ENCODE measurements at places on chromosomes 1 and 21. TPM values are rescaled to one million over a fixed set of nuclear protein-coding genes. Genes with fewer than 3 reads are reported as not detected.

DNA sequence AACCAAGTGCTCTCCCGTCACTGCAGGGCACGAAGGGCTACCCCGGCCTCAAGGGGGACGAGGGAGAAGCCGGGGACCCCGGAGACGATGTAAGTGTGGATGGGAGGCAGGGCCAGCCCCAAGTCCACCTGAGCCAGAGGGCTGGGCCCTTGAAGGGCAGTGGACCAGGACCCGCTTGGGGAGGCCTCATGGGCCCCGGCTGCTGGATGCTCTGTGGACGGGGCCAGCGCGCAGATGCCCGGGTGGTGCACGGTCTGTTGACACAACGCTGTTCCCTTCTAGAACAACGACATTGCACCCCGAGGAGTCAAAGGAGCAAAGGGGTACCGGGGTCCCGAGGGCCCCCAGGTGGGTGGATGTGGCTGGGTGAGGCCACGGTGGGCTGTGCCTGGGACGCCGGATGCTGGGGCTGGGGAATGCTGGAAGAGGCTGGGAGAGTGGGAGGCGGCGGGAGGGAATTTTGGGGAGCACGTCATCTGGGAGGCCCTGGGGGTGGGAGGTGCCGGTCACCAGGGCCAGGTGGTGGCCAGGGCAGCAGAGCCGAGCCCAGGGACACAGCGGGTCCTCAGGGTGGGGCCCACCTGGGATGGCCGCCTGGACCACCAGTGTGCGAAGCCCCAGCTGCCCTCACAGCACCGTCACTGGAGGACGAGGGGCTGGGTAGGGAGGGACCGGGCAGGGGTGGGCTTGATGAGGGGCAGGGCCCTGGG lies 17.5 kb downstream of the COL6A1 start:
- peak; percentile 0 for DNase-seq

The LRRC3 gene
- 3.8 TPM for total RNA-seq

DNA sequence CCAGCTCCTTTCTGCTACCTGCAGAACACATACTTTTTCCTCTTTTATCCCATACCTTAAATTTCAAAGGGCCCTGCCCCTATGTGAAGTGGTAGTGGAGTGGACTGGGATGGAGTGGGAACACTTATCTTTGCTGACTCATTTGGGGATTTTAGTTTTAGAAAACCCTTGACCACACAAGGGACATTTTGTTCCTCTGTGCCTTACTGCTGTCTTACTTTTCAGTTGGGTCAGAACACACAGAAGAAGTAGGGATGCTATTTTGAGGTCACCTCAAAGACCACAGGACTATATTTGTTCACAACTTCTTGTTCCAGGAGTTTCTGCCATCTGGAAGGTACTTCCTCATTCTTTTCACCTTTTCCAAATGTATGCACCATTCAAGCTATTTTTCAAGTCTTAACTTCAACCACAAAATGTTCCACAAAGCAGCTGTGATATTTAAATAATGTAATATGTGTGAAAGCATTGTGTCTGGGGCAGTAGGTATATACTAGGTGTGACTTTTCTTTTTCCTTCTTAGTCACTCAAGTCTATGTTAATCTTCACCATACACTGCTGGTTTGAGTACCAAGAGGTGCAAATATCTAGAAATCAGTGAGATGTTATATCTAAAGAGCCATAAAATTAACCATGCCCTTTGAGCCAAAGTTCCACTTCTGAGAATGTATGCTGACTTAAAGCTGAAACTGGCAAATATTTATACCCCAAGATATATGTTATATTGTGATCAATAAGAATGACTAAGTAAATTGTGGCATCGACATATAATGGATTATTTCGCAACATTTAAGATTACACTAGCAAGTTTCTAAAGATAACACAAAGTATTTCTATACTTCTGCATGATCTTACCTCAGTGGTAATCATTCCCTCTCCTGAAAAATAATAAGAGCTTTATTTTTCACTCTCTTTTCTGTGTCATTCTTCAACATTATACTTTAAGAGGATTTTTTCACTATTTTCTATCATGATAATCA lies 308.5 kb downstream of the MRPL39 start:
- DNase-seq, result no peak

DNA sequence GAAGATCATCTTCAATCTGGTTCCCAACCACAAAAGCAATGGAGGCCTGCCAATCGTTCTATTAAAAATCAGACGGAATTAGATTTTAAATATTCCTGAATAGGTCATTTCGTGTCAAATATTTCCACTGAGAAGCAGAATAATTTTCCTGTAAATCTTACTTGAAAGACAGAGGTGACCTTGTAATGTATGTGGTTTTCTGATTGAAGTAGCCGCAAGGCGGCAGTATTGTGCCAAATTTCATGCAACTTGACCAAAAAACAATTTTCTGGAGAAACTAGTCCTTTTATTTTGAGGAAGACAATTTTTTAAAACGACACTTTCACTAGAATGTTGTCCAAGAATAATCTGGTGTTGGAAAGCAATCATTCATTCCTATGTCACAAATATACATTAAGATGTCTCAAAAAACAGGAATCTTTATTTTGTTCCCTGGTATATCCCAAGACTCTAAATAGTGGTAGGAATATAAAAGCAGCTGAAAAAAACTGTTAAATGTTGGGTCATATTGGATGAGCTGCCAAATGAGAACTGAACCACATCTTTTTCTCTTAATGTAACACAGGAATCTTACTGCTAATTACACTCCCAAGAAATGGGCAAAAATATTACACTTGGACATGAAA lies 33.6 kb downstream of the SPAG17 start:
- peak; percentile 33 for DNase-seq

DNA sequence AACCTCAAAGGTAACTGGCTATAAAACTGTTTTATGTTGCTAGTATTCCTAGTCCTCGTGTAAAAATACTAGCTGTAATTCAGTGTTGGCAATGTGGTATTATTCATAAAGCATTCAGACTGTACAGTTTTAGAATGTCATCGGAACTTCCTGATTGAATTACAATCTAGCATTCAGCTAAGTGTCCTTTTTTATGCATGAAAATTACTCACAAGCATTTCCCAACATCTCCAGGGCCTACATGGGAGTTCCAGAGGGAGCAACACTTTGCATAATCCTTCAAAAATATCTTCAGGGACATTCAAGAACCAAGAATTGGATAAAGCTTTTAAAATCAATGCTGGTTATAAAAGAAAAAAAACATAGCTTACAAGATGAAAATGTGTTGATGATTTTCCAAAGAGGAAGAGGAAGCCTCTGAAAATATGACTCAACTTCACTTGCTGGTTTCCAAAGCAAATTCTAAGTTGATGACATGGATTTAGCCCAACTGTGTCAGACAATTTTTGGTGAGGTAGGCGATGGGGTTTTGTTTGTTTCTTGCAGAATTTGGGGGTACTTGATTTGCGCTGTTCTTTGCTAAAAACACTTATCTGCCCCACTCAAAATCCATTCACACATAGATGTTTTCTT lies 137.8 kb downstream of the SLC44A5 start:
- no peak for DNase-seq

GRCh38 chr21:33865996-33866575 lies 49.5 kb downstream of the ATP5PO start:
- DNase-seq, result no peak

GRCh38 chr1:228420968-228421826 lies 4.5 kb upstream of the TRIM17 start:
- no peak for DNase-seq

GRCh38 chr1:111412839-111413238 lies 14.7 kb downstream of the OVGP1 start:
- no peak for DNase-seq

- no peak for DNase-seq
These were observed 48.5 kb upstream of the IKBKE start for GRCh38 chr1:206421616-206422340.

GRCh38 chr21:15015622-15016471 lies 49.0 kb downstream of the NRIP1 start:
- DNase-seq, result no peak

The CIART gene
- 2.4 TPM for total RNA-seq

- DNase-seq, result no peak
These were observed 117.7 kb downstream of the NRDC start for GRCh38 chr1:51760872-51761271.

GRCh38 chr21:41769521-41769920 lies 2.7 kb upstream of the RIPK4 start:
- DNase-seq, result no peak

- DNase-seq, result peak; percentile 86
These were observed 147.8 kb downstream of the TOMM20 start for GRCh38 chr1:234980645-234981396.

The OLFM3 gene
- not detected for total RNA-seq

The OBSCN gene
- 27.7 TPM for total RNA-seq

- no peak for DNase-seq
These were observed 282.2 kb downstream of the PLPP3 start for GRCh38 chr1:56297208-56297607.

GRCh38 chr1:234542211-234542850 lies 63.4 kb upstream of the TARBP1 start:
- DNase-seq, result no peak

DNA sequence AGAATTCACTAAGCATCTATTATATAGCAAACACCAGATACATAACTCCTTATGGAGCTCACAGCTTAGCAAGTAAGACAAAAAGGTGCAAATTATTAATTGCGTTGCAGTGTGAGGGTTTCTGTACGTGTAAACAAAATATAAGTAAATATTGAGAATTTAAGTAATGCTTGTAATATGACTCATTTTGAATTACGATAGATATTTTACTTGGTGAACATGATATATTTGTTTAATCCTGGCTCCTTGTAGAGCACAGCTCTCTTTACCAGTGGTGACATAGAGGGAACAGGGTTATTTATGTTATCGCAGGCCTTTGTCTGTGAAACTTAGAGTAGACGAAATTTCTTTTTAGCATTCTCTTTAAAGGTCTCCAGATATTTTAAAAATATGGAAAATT lies 36.4 kb downstream of the LYPLAL1 start:
- no peak for DNase-seq

- DNase-seq, result no peak
These were observed 74.8 kb downstream of the ELAVL4 start for GRCh38 chr1:50183378-50184133.

DNA sequence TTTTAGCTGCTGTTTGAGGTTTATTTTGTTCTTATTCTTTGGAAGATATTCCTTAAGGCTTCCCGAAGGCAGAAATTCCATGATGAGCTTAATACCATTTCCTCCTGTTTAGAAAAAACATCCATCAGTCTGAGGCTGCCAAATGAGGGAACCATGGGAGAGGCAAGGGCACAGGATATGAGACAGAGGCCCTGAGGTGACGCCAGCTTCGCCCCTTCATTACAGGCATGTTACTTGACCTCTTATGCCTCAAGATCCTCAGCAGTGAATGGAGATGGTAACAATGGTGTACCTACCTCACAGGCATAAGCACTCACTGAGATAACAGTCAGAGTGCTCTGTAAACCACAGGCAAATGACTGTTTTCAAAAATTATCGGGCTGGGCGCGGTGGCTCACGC lies 93.6 kb downstream of the RAVER2 start:
- DNase-seq, result no peak
